ENCODE measurements at places on chromosomes 1 and 21. TPM values are rescaled to one million over a fixed set of nuclear protein-coding genes. Genes with fewer than 3 reads are reported as not detected.

The FCRL1 gene
- 0.06 TPM for total RNA-seq

DNA sequence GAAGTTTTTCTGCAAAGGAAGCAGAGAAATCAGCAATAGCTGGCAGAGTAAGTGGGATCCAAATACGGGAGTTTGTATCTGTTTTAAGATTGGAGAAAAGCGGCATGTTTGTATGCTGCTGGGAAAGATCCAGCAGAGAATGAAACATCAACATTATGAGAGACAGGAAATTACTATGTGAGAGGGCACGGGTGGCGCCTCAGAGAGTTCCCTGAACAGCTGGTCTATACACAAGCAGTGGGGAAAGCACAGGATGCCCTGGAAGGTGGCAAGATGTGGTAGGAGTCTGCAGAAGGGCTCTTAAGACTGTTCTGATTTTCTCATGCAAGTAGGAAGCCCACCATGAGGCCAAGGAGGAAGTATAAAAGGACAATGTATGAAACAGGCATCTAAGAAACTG lies 130.4 kb downstream of the RERE start:
- no peak for DNase-seq

The OR10K2 gene
- total RNA-seq: not detected

GRCh38 chr1:36919491-36920145 lies 114.7 kb downstream of the GRIK3 start:
- DNase-seq: no peak

DNA sequence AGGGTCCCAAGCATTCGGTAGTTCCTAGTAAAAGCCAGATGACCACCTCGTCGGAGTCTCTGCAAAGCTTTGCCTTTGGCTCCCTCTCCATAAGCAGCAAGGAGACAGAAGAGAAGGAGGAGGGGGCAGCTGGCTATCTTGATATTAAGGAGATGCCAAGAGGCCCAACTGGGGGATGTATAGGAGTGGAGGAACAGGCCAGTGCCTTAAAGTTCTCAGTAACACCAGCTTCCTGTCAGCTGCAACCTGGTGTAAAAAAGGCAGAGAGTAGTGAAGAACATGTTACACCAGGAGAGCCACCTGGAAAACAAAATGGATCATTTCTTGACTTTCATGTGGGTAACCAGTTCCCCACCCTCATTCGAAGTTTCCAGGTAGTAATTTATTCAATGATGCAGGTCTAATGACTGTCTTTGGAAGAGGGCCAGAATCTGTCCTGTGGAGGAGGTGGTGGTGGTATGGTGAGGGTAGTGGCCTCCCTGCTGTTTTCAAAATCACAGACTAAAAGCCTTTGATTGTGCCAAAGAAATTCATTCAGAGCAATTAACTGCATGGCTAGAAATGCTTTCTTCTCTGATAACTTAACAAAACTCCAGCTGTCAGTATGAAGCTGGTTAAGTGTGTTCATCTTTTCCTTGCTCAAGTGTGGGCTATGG lies 27.3 kb downstream of the TMEM200B start:
- no peak for DNase-seq

The GLUL gene
- 862 TPM for total RNA-seq

- no peak for DNase-seq
Measured at GRCh38 chr1:201930137-201930536, 16.2 kb downstream of the LMOD1 start.

DNA sequence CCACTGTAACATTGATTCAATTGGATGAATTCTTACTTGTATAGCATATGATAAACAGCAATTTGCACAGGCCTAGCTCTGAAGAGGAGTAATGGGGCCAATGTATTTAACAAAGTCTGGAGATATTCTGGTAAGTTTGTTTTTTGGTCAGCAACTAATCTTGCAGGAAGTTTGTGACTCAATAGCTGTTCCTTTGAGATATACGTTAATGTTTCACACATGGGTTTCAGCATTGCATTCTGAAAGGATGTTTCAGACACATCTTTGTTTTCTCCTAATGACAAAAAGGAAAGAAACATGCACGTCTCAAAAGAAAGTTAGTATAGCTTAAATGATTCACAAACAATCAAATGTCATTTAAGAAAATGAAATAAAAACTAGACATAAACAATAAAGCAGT lies 49.0 kb downstream of the LTN1 start:
- no peak for DNase-seq

GRCh38 chr1:9816199-9816598 lies 7.6 kb downstream of the CLSTN1 start:
- DNase-seq: no peak

DNA sequence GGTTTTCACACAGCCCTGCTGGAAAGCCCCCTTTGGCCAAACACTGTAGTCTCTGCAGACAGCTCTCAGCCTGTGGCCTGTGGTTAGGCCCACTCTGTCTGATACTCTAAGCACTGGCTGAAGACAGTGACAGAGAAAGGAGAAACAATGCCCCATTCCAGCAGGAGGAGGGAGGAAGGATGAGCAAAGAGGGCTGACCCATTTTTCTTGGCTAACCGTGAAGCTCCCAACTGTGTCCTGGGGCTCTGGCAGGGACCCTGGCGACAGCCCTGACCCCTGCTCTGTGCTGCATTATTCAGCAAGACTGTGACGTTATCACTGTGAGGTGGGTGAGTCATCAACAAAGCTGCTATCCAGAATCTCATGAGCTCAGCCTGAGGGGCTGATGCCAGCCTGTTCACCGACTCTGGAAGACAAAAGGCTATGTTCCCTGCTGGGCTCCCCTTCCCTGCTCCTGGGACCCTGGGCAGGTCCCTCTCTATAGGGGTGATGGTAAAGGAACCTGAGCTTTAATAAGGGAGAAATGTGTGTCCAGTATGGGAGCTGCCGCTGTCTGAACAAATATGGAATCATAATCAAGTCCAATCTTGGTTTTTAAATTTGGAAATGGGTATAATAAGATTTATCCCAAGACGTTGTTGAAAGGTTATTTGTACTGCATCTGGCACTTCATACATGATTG lies 107.0 kb downstream of the RHOU start:
- DNase-seq: no peak

The USP21 gene
- 17.2 TPM for total RNA-seq

GRCh38 chr1:178575611-178576361 lies 62.9 kb downstream of the TEX35 start:
- peak; percentile 81 for DNase-seq

The BRDT gene
- 0.10 TPM for total RNA-seq

DNA sequence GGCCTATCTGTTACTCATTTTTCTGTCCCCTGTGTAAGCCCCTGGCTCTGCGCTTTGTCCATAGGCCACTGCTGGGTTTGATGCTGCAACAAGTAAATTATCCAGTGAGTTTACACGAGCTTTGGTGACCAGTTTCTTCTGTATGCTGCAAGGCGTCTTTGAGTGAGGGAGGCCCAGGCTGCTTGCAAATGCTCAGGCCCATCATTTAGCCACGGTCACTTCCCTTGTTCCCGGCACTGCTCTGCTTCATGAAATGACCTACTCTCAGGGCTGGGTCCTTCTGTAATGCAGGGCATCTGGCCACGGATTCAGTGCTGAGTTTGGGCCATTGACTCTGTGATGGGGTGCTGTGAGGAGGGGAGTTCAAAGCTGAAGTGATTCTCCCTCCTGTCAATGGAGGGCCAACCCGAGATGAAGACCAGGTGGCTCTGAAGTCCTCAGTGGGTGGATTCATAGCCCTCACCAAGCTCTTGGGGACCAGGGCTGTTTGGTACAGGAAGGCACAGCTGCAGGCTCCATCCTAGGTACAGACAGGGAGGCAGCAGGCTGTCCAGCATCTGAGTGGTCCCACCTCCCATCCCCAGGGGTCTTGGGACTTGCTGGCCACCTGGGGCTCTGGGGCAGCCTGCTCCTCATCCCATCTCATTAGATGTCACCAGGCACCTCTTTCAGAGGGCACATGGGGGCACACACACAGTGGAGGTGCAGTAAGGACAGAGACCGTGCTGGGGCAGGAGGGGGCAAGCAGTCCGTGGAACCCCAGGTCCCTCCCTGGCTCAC lies 21.7 kb downstream of the LHX4 start:
- no peak for DNase-seq

The DNASE2B gene
- 0.22 TPM for total RNA-seq

DNA sequence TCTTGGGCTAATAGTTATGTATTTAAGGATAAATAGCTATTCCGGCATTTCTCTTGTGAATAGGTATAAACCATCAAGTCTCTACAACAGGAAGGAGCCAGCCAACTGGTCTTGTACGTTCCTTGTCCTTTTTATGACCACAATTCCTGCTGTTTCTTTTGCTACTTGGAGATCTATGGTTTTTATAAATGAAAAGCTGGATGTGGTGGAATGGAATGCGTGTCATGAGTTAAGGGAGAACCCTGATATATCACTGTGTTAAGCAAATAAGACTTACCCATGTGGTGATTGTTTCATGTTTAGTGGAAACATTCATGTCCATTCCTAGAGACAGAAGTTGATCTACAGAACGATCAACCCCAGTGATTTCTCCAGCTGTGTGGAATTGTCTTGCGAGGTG lies 282.1 kb downstream of the RPS6KC1 start:
- no peak for DNase-seq

DNA sequence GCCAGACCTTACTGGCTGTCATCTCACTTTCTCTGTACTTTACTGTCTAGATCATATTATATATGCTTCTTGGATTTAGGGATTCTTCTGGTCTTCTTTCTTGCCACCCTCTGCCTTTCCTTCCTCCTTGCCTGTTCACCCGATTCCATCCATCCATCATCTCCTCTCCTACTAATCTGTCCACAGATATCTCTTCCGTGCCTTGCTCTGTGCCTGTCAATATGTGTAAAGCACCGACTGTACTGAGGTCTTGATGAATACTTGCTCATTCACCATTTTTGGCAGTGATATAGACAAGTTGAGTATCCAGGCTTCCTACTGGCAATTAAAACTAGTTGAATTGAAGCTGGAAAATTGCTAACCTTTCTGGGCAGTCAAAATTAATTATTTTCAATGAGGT lies 8.1 kb downstream of the FMN2 start:
- DNase-seq: no peak

GRCh38 chr21:45998276-45998701 lies 16.7 kb downstream of the COL6A1 start:
- DNase-seq: no peak

The CCDC27 gene
- not detected for total RNA-seq

- no peak for DNase-seq
Measured at GRCh38 chr21:36125512-36126207, 9.2 kb upstream of the CBR3 start.

DNA sequence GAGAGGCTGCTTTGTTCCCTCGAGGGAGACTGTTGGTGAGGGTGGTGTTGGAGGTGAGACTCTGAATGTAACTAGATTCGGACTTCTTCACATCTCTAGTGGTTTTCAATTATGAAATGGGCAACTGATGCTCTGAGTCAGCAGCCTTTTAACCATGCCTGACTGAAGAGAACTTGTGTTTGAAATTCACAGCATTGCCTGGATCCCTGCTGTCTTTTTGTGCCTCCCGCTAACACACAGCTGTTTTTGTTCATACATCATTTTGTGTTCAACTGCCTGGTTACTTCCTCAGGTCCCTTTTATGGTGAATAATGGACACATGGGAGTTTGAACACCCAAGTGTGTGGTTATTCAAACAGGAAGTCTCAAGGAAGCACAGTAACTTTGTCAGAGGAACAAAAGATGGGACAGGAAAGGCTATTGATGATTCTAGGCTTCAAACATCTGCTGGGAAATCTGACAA lies 16.8 kb downstream of the LAMC1 start:
- no peak for DNase-seq

DNA sequence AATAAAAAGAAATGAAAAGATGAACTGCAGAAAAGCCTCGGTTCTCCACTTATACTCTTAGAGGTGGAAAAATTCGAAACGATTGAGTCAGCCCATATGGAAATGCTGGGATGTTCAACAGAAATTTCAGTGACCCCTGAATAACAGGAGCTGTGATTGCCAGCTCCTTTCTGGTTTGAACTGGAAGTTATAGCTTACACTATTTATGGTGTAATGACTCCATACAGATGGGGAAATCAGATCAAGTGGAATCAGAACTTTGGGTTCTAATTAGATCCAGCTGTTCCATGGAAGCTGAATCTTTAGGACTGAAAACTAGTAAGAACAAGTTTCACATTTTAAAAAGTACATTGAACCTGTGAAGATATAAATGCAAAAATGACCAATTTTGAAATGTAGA lies 569.3 kb upstream of the ZRANB2 start:
- no peak for DNase-seq
